ENCODE measurements at places on chromosomes 12 and 14. TPM values are rescaled to one million over a fixed set of nuclear protein-coding genes. Genes with fewer than 3 reads are reported as not detected.

CLEC4D gene
- not detected for total RNA-seq

GPR68 gene
- 0.20 TPM for total RNA-seq

TMTC3 gene
- 21.2 TPM for total RNA-seq

POTEG gene
- not detected for total RNA-seq

PTCSC3 gene
- not detected for total RNA-seq

RNF212B gene
- not detected for total RNA-seq

KRT71 gene
- not detected for total RNA-seq

ERBB3 gene
- 8.7 TPM for total RNA-seq

LMO3 gene
- 2.9 TPM for total RNA-seq

LMNTD1 gene
- not detected for total RNA-seq

DPPA3 gene
- not detected for total RNA-seq

CCDC38 gene
- total RNA-seq: not detected

ADAMTS20 gene
- total RNA-seq: not detected

SLC5A8 gene
- 1.6 TPM for total RNA-seq

SIX6 gene
- total RNA-seq: not detected

BEGAIN gene
- 4.5 TPM for total RNA-seq

EFCAB11 gene
- total RNA-seq: 1.9 TPM

ZFHX2 gene
- 2.1 TPM for total RNA-seq

KIF26A gene
- total RNA-seq: 15.6 TPM

MGP gene
- 1,029 TPM for total RNA-seq

IFI27 gene
- 46.1 TPM for total RNA-seq

KRT83 gene
- total RNA-seq: not detected

CD4 gene
- total RNA-seq: 12.5 TPM

GDF3 gene
- total RNA-seq: not detected

CLEC2D gene
- total RNA-seq: 9.2 TPM

KLRD1 gene
- total RNA-seq: 1.3 TPM

NKX2-1 gene
- not detected for total RNA-seq

RAD51AP1 gene
- total RNA-seq: 1.2 TPM

ANGEL1 gene
- total RNA-seq: 19.6 TPM

OR4N5 gene
- not detected for total RNA-seq

HCAR2 gene
- total RNA-seq: not detected

Data from ovary (tissue), 10 donors.